GM12878 (cell line): ENCODE measurements at places on chromosomes 11 and 22. TPM values are rescaled to one million over a fixed set of nuclear protein-coding genes. Genes with fewer than 3 reads are reported as not detected.

DNA sequence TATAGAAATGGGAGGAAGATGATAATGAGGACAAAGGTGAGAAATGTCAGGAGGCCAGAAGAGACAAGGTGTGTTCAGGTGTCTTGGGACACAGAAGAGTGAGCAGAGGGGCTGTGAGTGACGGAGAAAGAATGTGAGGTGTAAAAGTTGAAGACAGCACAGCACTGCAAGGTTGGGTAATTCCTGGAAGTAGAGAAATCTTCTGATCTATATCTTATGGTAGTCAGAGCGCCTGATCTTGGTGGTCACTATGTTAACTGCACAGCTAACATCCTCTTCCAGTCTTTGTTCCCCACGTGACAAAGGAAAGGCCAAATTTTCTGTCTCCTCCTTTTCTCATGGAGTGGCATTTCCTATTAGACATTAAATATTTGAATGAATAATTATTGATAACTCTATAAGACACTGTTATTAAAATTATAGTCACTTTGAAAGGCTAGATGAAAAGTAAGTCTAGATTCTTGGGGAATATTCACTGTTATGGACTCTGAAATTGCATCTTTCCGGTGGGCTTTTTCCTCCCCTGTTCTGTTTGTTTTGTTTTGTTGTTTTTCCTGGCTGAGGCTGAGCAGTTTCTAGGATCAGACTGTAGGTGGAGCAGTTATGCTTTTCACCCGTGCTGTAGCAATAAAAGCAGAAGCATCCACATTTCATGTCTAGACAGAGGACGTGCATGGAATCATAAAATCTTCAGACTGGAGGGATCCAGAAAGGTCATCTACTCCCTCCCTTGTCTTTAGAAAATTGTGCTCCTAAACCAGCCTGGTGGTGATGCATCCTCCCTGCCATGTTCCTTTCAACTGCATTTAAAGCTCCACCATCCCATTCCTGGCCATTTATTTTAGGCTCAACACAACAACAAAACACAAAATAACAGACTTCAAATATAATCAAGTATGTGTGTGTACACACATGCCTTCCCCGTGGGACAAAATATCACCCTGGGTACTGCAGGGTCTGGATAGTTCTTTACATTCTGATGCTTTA is 26.6 kb downstream of the SC5D start:
- peaks cover 4% of the 10 kb centered on the region; the same call in 1 of the 2 replicates for H3K4me1 ChIP-seq
- H3K27me3 ChIP-seq = no peaks in the 10 kb centered on the region
- DNase-seq = no peak
- H3K27ac ChIP-seq = no peak overlapping the region

GRCh38 chr11:26399336-26399735 is 67.4 kb downstream of the ANO3 start:
- no peaks in the 10 kb centered on the region for H3K4me1 ChIP-seq
- H3K36me3 ChIP-seq = no peaks in the 10 kb centered on the region
- no peak overlapping the region for H3K27ac ChIP-seq
- no peaks in the 10 kb centered on the region for H3K27me3 ChIP-seq

The CRYAB gene
- total RNA-seq = not detected in 2 replicates

The APLNR gene
- not detected in 2 replicates for total RNA-seq
